ENCODE measurements at places on chromosomes 2 and 18.

GRCh38 chr2:128690431-128690830 lies 371.8 kb upstream of the HS6ST1 start:
- DNase-seq = no peak

- no peak for DNase-seq
Observed at GRCh38 chr2:176473177-176473576, 203.9 kb downstream of the MTX2 start.

GRCh38 chr18:53426666-53427184 lies 797.7 kb downstream of the MBD2 start:
- no peak for DNase-seq

GRCh38 chr2:141766225-141766624 lies 364.6 kb downstream of the LRP1B start:
- DNase-seq = no peak

DNA sequence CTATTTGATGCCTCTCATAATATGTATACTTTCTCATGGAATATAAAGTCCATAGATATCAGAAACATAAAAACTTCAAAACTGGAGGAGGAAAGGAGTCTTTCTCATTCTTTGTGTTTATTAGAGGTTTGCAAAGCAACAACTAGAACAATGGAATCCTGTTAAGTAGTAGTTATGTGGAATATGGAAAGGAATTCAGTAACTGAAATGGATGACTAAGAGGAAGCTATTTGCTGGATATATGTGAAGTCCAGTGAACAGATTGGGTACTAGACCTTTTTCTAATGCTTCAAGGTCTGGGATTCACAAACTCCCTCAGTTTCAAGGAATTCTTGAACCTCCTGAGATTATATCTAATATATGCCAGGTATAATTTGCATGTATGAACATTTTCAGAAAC lies 353.6 kb upstream of the FANCL start:
- no peak for DNase-seq

- DNase-seq = no peak
Observed at GRCh38 chr18:35912332-35912731, 60.1 kb upstream of the RMP24 start.

DNA sequence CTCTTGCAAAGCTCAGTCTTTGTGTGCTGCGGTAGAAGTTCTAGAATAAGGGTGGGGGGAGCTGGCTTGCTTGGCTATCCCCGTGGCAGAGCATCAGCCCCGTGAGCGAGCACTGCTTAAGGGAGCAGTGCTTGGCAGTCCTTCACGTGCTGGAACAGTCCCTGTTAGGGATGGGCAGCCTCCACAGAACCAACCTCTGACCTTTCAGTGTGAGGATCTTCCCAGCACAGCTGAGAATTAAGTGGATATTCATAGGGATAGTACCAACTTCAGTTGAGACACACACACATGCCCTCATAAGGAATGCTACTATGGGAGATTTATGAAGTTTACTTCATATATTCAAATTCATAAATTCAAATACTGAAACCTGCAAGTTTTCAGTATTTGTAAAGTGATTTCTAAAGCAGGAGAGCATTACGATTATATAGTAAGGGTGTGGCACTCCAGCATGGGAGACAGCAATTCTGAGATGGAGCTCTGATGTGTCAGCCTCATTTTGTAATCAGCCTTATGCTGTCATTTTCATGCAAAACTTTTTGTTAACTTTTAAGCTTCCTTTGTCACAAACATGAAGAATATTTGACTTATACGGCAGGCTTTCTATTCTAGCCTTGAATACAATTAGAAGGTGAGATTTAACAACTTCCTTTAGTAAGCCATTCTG lies 39.5 kb downstream of the ATP9B start:
- DNase-seq = no peak

- no peak for DNase-seq
Observed at GRCh38 chr18:79405781-79406575, 10.2 kb downstream of the NFATC1 start.

GRCh38 chr2:206105541-206105940 lies 19.6 kb upstream of the INO80D start:
- DNase-seq = no peak

GRCh38 chr2:139790807-139791752 lies 1010.9 kb upstream of the NXPH2 start:
- peak; percentile 25 for DNase-seq

- no peak for DNase-seq
Observed at GRCh38 chr18:63567276-63567675, 19.9 kb upstream of the SERPINB13 start.

- DNase-seq = no peak
Observed at GRCh38 chr2:121245913-121246312, 39.1 kb downstream of the TFCP2L1 start.

- peak; percentile 15 for DNase-seq
Observed at GRCh38 chr2:170396799-170397459, 219.0 kb downstream of the MYO3B start.

- peak; percentile 4 for DNase-seq
Observed at GRCh38 chr2:212536817-212537725, 1.5 kb downstream of the ERBB4 start.

GRCh38 chr18:11175266-11175979 lies 26.1 kb upstream of the PIEZO2 start:
- no peak for DNase-seq

All from frontal cortex (tissue), 4 donors.